ENCODE measurements at places on chromosomes 4 and X.

DNA sequence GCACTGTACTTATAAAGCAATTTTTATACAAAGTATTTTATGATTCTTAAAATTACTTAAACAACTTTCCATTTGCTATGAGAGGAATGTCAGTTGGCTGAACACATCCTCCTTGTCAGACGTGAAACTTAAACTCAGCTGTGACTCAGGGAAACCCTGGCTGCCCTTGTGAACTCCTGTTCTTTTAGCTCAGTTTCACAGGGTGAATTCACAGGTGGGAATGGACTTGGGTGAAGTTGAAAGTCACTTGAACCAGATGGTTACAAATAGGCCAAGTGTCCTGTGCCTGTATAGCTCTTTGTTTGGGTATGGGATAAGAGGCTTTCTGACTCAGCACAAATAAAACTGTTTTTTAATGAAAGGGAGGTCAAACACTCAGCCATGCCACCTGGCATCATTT lies 67.4 kb upstream of the FAM47B start:
- DNase-seq: no peak

DNA sequence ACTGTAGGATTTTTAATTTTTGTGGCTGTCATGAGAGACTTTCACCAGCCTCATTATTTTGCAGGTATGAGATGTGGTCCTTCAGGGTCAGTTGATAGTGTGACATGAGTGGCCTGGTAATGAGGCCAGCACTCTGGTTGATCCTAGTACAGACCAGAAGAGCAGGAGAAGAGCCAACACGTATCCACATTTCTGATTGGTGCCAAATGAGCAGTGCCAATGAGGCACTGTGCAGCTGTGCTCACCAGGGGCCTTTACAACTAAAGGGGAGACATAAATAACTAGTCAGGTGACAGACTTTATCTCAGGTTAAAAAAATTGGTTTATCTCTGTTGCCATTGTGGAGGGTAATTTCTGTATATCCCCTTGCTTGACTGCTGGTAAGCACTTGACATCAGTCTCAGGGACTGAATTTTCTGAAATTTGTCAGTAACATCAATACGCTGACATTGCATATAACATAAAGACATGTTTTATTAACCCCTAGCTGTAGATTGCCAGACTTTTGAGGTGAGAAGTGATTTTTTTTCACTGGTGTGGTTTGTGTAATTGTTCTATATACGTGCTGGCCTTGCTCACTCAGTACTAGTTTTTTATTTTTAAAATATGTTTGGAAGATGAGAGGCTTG lies 101.2 kb downstream of the AFF1 start:
- DNase-seq: no peak

GRCh38 chr4:26369581-26369980 lies 48.8 kb downstream of the RBPJ start:
- DNase-seq: no peak

DNA sequence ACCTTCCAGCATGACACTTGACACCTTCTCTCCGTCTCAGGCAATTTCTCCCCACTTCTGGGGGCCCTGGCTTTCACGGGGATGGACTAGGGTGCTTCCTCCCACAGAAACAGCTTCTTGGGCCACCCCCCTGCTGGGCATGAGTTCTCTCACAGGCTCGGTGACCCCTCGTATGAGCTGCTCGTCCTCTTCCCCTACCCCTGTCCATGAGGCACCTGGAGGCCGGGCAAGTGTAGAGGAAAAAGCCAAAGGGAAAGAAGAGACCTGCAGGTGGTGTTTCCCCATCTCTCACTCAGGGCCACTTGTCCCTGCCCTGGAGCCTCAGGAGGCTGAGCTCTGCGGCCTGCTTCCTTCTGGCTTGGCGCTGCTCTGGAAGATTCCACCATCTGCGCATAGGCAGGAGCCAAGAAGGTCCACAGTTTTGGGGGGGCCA lies 1.9 kb upstream of the RGS12 start:
- no peak for DNase-seq

GRCh38 chr4:80073473-80074008 lies 512 bp upstream of the ANTXR2 start:
- peak; percentile 70 for DNase-seq

- no peak for DNase-seq
Observed at GRCh38 chr4:180557348-180557747, 1685.9 kb upstream of the TENM3 start.

DNA sequence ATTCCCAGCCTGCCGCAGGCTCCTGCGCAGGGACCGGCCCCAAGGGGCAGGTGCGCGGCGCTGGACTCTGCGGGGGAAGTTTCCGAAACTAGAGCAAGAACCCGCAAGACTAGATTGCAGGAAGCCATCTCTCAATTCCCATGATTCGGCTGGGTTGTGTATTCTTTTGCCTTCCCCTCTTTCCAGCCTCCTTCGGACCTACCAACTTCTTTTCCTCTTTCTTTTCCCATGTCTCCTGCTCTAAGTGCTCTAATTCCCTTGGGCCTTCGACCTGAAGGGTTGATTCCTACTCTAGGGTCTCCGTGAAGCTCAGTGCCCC lies 645 bp upstream of the OPHN1 start:
- no peak for DNase-seq

GRCh38 chrX:118550792-118551191 lies 55.2 kb downstream of the DOCK11 start:
- no peak for DNase-seq

DNA sequence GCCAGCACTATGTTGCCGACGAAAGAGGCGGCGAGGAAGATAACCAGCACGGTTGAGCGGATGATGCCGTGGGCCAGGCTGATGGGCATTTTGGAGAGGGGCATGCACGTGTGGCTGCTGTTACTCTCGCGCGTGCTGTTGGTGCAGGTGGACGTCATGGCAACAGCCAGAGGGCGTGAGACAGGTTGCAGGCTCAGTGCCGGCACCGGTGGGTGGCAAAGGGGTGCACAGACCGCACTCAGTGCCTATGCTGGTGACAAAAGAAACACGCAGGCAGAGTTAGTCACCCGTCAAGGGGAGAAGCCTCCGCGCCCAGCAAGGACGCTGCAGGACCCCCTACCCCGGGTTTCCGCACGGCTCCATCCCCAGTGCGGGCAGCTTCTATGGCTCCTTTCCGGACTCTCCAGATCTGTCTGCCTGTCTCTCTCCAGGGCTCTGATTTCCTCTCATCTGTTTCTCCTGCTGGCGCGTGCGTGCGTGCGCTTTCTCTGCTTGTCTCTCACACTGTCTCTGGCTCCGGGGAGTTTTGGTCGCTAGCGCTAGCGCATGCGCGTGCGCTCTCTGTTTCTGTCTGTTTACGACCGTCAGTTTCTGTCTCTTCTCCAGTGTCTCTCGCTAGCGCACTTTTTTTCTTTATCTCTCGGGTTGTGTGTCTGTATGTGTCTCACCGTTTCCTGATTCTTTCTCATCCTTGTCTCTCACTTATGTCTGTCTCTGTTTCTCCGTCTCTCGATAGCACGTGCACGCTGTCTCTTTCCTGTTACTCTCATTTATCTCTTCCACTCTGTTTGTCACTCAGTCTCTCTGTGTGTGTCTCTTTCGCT lies 2.1 kb downstream of the GPR101 start:
- DNase-seq: no peak

GRCh38 chrX:96538104-96538725 lies 146.4 kb upstream of the DIAPH2 start:
- DNase-seq: no peak

GRCh38 chrX:72120837-72121236 lies 10.9 kb downstream of the RTL5 start:
- no peak for DNase-seq

GRCh38 chr4:82643994-82644733 lies 82.4 kb upstream of the TMEM150C start:
- DNase-seq: no peak

DNA sequence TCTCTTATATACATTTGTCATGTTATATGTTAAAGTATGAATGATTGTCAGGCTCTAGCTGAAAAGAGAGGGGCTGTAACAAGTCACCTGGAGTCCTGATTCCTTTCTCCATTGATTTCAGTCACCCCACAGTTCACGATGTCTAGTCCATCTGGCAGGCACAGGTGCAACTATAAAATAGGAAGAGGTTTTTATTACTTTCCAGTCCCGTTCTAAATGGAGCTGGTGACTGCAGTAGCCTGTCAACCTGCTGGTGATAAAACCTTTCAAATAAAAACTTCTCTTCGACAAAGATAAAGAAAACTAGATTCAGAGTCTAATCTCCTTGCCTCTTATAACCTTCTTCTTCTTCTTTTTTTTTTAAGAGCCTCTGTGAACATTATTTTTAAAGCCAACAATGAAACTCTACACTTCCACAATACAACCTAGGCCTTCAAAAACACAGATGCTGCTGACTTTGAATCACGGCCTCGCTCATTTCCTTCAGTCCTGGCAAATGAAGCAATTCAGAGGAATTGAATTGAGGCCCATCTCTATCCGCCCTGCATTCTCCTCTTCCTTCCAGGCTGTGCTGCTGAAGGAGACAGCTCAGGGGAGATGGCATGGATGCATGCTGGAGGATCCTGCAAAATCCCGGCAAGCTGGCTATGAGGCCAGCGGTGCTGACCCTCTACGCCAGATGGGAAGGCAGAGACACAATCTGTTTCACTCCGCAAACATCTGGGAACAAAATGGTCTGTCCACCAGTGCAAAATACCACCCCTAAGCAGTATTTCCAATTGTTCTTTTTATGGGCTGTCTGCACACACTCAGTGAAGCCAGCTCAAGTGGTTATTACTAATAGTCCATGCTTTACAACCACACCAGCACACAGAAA lies 27.3 kb upstream of the CDKN2AIP start:
- no peak for DNase-seq

GRCh38 chrX:16528620-16529019 lies 121.3 kb upstream of the S100G start:
- DNase-seq: no peak

DNA sequence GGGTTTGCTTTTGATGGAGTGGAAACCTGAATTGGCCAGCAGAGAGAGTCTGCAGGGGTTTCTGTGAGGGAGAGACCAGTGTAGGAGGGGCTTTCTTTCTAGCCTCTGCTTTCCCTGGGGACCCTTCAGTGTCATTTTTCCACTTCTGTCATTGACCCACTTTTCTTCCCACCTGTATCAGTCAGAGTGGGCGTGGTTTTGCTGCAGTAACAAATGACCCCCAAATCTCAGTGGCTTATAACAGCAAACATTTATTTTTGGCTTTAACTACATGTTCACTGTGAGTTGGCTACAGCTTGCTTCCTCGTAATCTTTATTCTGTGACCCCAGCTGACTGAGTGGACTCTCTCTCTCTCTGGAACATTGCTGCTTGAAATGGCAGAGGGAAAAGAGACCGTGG lies 25.6 kb upstream of the PTTG2 start:
- no peak for DNase-seq

Measured in hematopoietic multipotent progenitor cell (in vitro differentiated cells).